ENCODE measurements at places on chromosomes 11 and 22.

- DNase-seq, result no peak
Observed at GRCh38 chr22:38853196-38853651, 9.4 kb upstream of the NPTXR start.

- DNase-seq, result no peak
Observed at GRCh38 chr11:115710980-115711379, 206.8 kb upstream of the CADM1 start.

- peak; percentile 29 for DNase-seq
Observed at GRCh38 chr11:76628408-76628947, 42.1 kb downstream of the LRRC32 start.

DNA sequence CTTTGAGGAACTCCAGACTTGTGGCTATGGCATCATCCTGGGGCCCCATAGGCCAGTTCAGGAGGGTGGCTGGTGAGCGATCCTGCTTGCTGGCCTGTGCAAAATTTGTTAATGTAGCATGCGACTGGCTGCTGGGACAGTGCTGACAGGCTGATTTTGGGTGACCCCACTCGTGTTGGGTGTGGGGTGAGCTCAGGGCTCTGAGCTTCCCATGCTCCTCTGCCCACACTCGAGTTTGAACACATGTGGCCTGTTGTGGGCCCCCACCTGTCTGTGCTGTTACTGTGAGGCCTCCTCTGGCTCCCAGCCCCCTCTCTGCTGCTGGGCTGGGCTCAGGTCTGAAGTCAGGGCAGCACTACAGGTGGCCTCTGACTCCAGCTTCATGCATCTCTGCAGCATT is 64.4 kb upstream of the MYEOV start:
- DNase-seq, result peak; percentile 25

DNA sequence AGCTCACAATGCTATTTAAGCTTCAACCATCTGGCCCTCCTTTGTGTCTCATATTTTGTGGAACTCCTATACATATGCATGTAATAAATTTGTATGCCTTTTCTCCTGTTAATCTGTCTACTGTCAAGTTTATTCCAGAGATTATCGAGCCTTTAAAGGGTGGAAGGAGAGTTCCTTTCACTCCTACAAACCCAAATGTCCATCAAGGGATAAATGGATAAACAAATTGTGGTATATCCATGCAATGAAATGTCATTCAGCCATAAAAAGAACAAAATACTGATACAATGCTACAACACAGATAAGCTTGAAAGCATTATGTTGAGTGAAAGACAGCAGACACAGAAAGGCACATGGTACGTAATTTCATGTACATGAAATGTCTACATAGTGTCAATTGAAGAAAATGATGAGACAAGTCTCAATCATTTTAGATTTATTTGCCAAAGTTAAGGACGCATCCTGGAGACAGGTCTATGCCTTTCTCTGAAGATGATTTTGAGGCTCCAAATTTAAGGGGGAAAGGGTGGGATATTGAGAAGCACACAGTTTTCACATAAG is 17.7 kb upstream of the FEZ1 start:
- no peak for DNase-seq

DNA sequence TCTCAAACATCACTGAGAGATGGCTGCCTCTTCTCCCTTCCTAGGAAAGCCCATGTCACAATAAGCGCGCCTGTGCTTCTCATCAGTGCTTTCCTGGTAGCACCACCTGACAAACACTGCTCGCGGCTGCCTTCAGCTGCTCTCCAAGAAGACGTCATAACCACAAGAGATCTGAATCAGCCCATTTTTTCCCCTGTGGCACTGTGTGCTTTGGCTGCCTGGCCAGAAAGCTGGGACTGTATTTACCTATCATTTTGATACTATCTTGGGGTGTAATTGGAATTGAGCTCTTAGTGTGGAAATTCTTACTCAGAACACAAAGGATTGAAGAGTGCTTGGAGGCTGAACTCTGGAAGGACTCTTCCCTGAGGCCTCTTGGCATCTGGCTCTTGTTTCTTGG is 50.3 kb upstream of the EHF start:
- peak; percentile 57 for DNase-seq

GRCh38 chr11:69811431-69811830 is 7.8 kb downstream of the FGF3 start:
- DNase-seq, result no peak

GRCh38 chr11:28793282-28793738 is 685.1 kb downstream of the METTL15 start:
- DNase-seq, result no peak

DNA sequence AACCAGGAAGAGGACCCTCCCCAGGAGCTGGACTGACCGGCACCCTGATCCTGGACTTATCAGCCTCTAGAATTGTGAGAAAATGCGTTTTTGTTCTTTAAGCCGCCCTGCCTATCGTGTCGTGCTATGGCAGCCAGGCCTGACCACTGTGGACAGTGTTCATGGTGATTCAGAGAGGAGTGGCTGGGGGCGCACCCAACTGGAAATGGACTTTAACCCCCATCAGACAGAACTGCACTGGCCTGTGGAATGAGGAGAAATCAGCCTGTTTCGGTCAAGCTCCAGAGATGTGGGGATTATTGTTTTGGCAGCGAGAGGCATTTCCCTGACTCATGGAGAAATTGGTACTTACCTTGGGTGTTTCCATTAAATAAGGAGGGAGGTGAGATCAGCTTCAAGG is 1437.8 kb downstream of the BRD1 start:
- no peak for DNase-seq

DNA sequence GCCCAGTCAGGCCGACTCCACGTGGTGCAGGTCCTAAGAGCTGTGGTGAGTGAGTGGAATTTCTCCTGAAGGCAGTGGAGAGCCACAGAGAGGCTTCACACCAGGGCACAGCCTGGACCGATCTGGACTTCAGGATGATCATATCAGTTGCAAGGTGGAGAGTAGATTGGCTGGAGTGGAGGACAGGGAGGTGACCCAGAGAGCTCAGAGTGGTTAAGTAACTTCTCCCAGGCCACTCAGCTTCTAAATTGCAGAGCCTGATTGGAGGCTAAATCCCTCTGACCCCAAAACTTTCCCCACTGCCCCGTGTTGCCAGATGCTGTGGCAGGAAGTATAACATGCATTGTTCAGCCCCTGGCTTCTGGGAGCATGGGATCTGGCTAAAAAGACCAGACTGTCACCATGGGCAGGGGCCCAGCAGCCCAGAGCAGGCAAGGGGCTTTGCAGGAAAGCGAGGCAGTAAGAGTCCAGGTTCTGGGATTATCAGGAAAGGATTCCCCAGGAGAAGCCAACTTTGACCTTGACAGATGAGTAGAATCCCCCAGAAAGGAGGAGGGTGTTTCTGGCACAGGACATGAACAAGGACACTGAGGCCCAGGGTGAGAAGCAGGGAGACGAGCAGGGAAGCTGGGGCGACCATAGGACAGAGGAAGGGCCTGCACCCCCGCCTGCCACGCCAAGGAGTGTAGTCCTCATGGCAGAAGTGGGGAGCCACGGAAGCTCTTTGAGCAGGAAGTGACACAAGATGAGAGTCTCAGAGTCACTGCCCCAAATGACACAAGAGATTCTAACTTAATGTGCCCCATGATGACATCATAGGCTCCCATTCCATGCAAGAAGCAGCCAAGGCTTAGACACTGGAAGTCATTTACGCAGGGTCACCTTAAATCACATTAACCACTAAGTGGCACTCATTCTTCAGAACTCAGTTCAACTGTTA is 4.8 kb downstream of the SLC35C1 start:
- DNase-seq, result peak; percentile 50

DNA sequence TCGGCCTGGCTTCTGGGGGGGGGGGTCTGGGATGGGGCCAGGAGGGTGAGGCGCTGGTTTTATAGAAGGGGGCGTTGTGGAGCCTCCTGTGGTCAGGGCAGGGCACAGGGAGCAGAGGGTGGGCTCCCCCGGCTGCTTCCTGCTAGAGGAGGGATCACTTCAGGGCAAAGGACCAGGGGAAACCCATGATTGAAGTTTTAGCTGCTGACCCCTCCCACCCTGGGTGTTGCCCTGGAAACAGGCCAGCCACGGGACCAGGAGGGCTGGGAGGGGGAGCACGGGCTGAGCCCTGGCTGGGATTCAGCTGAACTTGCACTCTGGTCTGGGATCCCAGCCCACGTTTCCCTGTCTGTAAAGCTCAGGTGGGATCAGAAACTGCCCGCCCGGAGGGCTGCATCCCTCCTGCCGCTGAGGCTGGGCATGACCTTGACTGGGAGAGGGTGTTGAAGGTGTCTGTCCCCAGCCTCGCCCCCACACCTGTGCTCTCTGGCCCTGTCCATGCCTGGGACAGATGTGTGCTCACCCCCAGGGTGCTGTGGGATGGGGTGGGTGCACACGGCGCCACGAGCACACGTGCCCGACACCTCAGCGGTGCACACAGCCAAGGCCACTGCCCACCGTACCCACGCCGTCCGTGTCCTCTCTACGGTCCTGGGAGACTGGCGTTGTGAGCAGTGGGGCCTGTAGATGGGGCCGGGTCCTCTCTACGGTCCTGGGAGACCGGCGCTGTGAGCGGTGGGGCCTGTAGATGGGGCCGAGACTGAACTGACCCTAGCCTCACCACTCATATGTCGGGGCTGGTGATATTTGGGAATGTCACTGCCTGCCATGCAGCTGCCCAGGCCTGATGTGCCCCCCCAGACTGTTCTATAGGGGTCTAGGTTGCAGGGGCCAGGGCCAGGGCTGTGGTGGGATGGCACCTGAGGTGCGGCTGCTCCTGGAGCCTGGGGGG is 2.3 kb downstream of the TSPAN4 start:
- peak; percentile 94 for DNase-seq

DNA sequence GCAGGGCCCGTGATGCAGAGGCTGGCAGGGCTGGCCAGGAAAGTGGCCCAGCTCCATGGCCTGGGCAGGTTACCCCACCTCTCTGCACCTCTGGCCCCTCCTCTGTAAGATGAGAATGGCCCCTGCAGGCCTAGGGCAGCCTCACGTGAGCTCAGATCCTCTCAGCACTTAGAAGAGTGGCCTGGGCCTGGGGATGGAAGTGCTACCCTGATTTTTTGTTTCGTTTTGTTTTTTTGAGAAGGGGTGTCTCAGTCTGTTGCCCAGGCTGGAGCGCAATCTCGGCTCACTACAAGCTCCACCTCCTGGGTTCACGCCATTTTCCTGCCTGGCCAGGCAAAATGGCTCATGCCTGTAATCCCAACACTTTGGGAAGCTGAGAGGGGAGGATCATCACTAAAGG is 982 bp downstream of the APOBEC3H start:
- peak; percentile 66 for DNase-seq

DNA sequence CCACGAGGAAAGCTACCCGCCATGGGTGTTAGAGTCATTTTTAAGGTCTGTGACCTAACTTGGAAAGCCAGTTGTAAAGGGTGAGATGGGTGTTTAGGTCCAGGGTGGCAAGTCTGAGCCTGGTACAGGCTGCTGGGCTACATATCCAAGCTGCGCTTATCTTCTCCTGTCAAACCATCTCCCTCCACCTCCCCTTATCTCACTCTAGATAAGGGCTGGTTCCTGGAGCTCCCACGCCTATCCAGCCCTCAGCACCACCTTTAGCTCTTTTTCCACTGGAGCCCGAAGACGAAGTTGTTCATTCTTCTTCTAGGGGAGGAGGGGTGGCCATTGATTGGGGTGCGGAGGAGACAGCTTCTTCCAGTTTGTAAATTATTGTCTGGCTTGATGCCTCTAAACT is 48.5 kb downstream of the MICAL2 start:
- DNase-seq, result peak; percentile 64

DNA sequence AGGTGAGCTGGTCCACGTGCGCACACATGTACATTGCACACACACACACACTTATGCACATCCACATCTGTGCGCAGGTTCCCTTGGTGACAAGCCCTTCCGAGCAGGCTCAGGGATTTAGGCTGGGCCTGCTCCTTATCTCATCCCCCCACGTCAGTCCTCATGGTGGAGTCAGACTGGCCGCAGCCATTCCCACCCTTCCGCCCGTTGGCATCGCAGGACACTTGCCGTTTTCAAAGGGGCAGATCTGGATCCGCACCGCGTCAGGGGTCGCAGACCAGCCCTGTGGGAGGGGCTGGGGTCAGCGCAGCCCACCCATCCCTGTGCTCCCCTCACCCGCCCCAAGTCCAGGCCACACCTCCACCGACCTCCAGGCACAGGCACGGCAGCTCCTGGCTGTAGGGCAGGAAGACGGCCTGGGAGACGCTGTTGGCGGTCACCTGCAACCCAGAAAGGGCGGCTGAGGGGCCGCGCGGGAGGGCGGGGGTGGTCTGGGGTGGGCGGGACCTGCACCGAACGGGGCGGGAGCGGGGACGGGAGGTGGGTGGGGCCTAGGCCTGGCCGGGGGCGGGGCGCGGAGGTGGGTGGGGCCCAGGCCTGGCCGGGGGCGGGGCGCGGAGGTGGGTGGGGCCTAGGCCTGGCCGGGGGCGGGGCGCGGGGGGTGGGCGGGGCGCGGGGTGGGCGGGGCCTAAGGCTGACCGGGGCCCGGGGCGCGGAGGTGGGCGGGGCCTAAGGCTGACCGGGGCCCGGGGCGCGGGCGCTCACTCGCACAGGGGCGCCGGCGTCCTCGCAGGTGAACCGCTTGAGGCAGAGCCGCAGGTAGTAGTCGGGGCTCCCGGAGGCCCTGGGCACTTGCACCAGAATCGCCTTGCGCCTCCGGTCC is 13.3 kb downstream of the IL17REL start:
- peak; percentile 69 for DNase-seq

DNA sequence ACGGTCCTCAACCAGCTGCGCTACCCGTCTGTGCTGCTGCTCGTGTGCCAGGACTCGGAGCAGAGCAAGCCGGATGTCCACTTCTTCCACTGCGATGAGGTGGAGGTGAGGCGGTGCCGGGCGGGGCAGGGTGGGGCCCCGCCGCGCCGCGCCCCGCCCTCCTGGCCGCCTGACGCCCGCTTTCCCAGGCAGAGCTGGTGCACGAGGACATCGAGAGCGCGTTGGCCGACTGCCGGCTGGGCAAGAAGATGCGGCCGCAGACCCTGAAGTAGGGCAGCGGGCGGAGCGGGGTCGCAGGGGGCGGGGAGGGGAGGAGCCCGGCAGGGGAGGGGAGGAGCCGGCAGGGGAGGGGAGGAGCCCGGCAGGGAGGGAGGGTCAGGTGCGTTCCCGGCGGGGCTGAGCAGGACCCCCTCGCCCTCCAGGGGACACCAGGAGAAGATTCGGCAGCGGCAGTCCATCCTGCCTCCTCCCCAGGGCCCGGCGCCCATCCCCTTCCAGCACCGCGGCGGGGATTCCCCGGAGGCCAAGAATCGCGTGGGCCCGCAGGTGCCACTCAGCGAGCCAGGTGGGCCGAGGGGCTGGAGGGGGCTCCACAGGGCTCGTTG is 14.7 kb downstream of the EPS8L2 start:
- peak; percentile 84 for DNase-seq

GRCh38 chr11:46361283-46362155 is 14.3 kb downstream of the DGKZ start:
- peak; percentile 54 for DNase-seq

DNA sequence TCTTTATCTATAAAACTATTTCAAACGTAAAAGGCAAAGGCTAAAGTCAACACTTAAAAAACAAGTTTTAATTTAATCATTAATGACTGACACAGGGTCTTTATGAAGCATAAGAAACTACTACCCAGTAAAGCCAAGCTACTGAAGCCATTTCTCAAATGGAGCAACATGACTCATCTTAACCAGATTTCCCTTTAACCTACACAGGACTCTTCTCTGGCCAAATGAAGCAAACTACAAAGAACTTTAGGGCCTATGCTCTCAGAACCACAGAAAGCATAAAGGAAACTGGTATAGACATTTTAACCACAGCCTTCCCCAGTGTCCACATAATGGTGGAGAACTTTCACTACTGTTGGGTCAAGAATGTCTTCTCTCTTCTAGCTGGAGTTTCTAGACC is 34.7 kb downstream of the ALG9 start:
- no peak for DNase-seq

All from islet precursor cell (in vitro differentiated cells).